ENCODE measurements at places on chromosomes 3 and 15. TPM values are rescaled to one million over a fixed set of nuclear protein-coding genes. Genes with fewer than 3 reads are reported as not detected.

- DNase-seq, result peak; percentile 50
These were observed 34.9 kb downstream of the PRKCD start for GRCh38 chr3:53195602-53196574.

DNA sequence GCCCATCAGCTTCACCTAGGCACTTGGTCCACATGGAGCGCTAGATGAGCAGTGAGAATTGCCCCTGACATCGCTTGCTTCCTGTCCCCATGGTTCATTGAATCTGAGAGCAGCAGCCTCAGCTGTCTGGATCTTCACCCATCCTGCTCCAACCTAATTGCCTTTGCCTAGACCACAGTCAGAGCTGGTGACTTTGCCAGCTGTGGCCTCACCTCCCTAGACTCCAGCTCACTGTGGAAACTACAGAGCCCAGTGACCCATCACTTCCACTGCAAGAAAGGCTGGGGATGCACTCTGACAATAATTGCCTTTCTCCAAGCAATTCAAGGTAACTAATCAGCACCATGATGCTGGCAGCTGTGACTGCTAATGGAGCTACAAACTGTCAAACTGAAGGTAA is 30.6 kb upstream of the SLC6A1 start:
- DNase-seq, result no peak

GRCh38 chr15:35725353-35725752 is 179.4 kb upstream of the DPH6 start:
- DNase-seq, result no peak

- DNase-seq, result no peak
These were observed 230.6 kb upstream of the PEX5L start for GRCh38 chr3:180267202-180267843.

GRCh38 chr15:50126072-50126471 is 7.0 kb upstream of the ATP8B4 start:
- DNase-seq, result no peak

- DNase-seq, result no peak
These were observed 674 bp upstream of the MECOM start for GRCh38 chr3:169663951-169664820.

GRCh38 chr3:51671734-51672475 is 853 bp downstream of the TEX264 start:
- peak; percentile 45 for DNase-seq

DNA sequence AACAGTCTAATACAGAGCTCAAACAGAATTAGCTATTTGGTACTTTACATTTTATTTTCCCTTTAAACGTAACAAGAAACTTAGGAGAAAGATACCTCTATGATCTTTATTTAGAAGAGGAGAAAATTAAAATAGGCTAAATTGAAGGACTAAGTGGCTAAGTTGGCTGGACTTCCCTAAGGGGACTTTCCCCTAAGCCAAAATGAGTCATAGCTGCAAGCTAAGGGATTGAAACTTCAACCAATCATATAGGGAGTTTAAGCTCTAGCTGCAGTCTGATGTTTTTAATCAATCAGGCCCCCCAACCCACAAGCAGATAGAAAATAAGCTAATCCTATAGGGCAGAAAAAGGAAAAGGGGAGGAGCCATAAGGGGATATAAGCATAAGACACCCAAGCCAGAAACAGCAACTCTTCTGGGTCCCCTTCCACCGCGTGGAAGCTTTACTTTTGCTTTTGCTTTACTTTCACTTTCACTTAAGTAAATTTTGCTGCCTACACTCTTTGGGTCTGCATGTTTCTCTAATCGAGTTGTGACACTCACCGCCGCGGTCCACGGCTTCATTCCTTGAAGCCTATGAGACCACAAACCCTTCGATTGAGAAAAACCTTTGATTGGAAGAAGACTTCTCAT is 1108.5 kb upstream of the EPHA6 start:
- DNase-seq, result no peak

DNA sequence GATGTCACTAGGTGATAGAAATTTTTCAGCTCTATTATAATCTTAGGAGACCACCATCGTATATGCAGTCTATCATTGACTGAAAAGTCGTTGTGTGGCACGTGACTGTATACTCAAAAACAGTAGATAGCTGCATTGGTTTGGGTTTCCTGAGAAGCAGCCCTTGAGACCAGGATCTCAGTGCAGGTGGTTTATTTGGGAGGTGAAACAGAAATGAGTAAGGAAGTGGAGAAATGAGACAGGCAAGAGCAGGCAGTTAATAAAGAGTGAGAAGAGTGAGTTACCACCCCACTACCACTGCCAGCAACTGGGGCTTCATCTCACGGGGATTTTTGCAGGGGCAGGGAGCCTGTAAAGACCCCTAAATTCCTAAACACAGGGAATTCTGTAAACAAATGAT is 221.0 kb downstream of the SHQ1 start:
- DNase-seq, result no peak

DNA sequence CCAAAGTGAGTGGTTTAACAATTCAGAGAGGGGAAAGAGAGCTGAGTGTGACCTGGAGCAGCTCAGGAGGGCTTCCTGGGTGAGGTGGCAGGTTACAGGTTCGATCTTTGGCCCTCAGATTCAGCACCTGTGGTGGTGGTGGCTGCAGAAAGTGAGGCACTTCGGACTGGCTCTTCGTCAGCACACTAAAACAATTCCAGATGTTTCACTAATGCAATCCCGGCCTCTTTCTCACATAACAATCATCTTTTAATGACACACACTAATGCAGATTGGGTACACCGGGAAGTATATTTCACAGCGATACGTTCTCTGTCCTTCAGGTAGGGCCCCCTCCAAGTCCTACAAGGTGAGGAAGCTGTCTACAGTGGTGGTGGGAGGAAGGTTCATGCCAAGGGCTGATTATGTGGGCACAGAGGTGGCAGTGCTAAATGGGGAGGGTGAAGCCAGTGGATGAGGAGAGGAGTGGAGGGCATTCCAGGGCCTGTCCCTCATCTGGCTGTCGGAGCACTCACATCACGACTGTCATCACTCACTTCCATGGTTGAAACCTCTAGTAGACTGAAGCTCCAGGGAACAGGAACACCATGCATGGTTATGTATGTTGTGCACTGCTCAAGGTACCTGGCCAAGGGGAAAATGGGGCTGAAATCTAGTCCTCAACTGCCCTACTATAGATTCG is 171.1 kb downstream of the RAB11A start:
- no peak for DNase-seq

- no peak for DNase-seq
These were observed 203.1 kb upstream of the NDN start for GRCh38 chr15:23890218-23890617.

DNA sequence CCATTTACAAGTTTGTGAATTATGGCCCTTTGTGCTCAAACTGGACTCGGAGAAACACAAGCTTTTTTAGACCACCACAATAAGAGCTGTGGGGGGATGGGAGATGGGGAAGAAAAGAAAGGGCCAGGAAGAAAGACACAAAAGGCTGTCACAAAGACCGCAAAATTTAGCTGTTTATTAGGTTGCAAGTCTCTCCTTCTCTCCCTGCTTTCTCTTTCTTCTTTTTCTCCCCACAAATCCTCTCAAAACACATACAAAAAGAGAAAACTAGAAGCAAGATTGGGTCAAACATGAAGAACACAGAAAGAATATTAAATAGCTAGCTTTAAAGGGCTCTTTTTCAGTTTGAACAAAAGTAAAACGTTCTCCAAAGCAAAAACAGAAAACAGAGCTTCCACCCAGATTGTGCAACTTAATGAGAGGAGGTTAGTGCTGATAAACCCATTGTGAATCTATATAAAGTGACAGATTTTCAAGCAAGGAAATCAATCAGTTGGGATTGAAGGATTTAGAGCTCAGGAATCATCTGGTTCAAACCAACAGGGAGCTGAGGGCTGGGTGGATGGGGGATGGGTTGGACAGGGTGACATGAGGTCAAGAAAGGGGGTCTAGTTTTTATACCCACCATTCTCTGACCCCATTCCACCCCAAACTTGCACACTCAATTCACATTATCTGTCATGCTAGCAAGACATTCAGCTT is 87.3 kb downstream of the DHX30 start:
- DNase-seq, result no peak

DNA sequence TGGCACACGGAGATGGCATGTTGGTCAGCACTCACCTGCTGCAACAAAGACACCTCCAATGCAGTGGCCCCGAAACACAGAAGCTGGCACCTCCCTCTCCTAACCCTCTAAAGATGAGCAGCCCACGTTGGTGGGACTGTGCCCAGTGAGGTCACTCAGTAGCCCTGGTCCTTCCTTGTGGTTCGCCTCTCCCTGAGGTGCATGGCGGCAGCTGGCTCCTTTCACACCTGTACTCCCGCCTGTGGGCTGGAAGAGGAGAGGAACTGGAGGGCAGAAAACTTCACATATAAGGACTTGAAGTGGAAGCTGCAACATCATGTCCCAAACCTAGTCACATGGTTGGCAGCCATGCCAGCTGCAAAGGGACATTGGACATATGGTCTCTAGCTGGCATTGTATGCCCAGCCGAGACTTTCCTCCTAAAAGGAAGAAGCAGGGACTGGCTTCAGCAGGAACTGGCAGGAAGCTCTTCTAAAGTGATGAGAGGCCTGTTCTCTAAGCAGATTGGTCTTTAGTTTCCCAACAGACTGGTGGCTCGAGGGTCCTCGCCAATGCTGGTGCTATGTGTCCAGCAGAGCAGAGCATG is 10.8 kb upstream of the C3orf22 start:
- no peak for DNase-seq

GRCh38 chr3:8052659-8053058 is 449.0 kb upstream of the LMCD1 start:
- no peak for DNase-seq

- DNase-seq, result no peak
These were observed 260.9 kb upstream of the KCNMB2 start for GRCh38 chr3:178275311-178275710.

GRCh38 chr15:31084176-31084575 is 17.3 kb downstream of the TRPM1 start:
- DNase-seq, result no peak

- DNase-seq, result no peak
These were observed 2.3 kb upstream of the COL6A6 start for GRCh38 chr3:130514681-130515080.

- no peak for DNase-seq
These were observed 597.6 kb downstream of the AGBL1 start for GRCh38 chr15:86677278-86677677.

GRCh38 chr3:139808201-139808600 is 126.8 kb upstream of the CLSTN2 start:
- no peak for DNase-seq

GRCh38 chr3:125437631-125438435 is 62.7 kb upstream of the ZNF148 start:
- DNase-seq, result peak; percentile 63

DNA sequence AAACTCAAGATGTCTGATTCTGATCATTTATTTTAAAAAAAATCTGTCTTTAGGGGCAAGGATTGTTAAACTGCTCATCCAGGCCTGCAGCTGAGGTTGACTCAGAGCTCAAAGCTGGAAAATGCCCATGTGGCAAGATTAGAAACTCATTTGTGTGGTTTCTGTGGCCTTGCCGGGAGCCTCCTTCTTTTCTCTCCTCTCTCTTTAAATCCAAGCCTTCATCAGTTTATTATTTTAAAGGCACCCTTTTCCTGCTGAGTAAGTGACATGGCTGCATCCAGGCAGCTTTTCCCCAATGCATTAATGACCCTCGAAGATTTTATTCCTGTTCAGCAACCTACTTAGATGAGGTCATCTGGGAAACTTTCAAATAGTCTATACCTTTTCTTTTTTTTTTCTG is 221.3 kb upstream of the CDIN1 start:
- DNase-seq, result no peak

DNA sequence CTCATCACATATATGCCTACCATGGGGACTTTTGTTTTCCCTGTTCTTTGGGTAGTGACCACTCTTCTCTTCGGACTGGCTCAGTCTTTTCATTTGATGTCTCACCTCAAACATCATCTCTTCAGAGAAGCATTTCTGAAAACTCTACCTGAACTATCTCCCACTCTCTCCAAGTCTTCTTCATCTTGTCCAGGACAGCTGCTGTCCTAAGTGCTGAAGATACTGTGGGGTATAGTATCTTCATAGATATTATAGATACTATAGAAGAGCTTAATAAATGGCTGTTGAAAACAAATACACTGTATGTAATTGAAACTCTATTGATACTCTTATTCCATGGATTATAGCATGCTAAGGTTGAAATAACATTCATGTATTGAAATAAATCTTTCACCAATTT is 672.3 kb downstream of the CADM2 start:
- no peak for DNase-seq

- DNase-seq, result no peak
These were observed 21.9 kb upstream of the AP3B2 start for GRCh38 chr15:82731527-82731926.

GRCh38 chr3:106588739-106589138 is 719.9 kb upstream of the CBLB start:
- DNase-seq, result no peak

- DNase-seq, result no peak
These were observed 46.1 kb upstream of the FGD5 start for GRCh38 chr3:14772533-14773138.

GRCh38 chr15:88704791-88705768 is 66.3 kb downstream of the ISG20 start:
- DNase-seq, result no peak

GRCh38 chr3:16809482-16809881 is 75.3 kb upstream of the PLCL2 start:
- DNase-seq, result no peak

DNA sequence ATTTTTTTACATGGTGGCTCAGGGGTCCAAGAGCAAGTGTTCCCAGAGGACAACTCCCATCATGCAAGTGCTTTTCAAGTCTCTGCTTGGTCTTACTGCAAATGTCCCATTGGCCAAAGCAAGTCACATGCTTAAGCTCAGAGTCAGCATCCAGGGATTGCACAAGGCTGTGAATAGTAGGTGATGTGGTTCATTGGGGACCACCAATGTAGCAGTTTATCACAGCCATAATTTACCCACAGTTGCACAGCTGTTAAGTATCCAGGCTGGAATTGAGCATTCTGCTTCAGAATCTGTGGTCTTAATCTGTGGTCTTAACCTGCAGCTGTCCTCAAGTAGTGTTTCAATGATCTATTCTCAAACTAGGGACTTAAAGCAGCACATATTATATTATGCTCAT is 71.4 kb upstream of the PLCL2 start:
- DNase-seq, result no peak

DNA sequence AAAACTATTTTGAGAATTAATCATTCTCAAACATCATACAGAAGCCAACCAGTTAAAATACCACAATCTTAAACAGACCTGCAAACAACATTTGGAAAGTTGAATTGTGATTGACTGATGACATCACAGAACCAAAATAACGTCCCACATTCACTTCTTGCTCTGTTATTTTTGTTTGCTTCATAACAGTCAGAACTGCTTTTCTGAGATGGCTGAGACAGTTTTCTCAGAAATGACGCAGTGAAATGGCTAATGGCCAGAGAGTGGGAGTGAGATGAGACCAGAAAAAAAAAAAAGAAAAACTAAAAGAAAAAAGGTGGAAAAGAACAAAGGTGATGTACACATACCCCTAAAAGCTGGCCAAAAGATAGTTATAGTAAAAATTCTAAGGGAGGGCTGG is 1061.2 kb downstream of the FHIT start:
- DNase-seq, result no peak

The ZPLD1 gene
- total RNA-seq, result not detected

The KBTBD12 gene
- not detected for total RNA-seq

The SLC6A11 gene
- total RNA-seq, result not detected

The RASL12 gene
- total RNA-seq, result not detected

The IGF2BP2 gene
- 0.79 TPM for total RNA-seq

The KPNA4 gene
- total RNA-seq, result 98.1 TPM

The HRG gene
- total RNA-seq, result not detected

The ALS2CL gene
- total RNA-seq, result 1.3 TPM

The CCDC39 gene
- not detected for total RNA-seq

The B2M gene
- total RNA-seq, result 3,850 TPM

The IL12A gene
- total RNA-seq, result 0.35 TPM

Measured in activated T-cell treated with anti-CD3 and anti-CD28 coated beads, Interleukin-2, amount 50 U/mL, for 4 hours (primary cell).